D721Med (cell line): ENCODE measurements at places on chromosomes 12 and 14.

DNA sequence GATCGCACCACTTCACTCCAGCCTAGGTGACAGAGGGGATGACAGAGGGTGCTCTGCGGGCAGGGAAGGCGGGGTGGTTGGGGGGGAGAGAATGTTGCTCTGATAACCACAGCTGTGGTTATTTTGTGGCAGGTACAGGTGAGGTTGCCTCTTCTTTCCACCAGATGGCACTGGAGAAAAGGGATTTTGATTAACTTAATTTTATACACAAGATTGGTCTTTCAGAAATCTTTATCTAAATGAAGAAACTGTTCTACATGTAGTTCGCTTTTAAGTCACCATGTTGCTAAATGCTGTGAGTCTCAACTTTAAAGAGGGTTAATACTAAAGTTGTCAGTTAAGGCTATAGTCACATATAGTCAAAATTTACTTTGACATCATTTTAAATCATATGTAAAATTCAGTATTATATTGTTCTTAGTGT, 25.7 kb downstream of the FGF23 start:
- DNase-seq: no peak

GRCh38 chr14:104724981-104725771, 1.1 kb downstream of the ADSS1 start:
- DNase-seq: no peak

DNA sequence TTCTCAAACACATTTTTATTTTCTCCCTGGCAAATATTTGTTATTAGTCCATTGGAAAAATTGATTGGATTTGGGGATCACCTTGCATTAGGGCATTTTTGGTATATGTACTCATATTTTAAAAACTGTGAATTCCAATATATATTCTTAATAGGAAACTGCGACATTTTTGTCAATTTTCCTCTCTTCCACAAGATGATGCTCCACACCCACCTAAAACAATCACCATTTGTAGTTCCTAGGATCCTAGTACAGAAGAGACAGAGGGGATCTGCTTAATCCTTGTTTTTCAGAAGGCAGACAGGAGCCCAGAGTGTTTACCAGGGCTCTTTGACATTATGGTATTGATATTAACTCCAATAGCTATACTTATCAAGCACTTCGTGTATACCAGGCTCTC, 22.8 kb upstream of the OASL start:
- no peak for DNase-seq

GRCh38 chr14:39499514-39499913, 67.3 kb upstream of the FBXO33 start:
- no peak for DNase-seq

- no peak for DNase-seq
These were observed 131.2 kb downstream of the SNAPC1 start for GRCh38 chr14:61893371-61893940.

DNA sequence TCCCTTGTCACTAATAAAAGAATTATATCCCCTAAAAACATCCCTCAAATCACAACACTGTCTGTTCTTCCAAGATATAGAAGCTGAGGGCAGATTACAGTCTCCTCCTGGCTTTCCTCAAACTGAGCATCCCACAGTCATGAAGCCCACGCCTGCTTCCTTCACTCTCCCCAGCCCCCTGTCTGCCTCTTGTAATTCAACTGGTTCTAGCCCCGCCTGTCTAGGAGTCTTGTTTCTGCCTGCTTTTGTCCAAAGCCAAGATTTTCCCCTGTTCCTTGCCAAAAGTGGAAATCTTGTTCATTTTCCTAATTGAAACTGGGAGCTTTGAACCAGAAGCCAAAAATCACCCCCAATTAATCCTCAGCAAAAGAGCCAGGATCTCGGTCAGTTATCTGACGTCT, 35.9 kb upstream of the PWP1 start:
- DNase-seq: no peak

GRCh38 chr14:69713209-69713781, 53.6 kb upstream of the SRSF5 start:
- DNase-seq: no peak

DNA sequence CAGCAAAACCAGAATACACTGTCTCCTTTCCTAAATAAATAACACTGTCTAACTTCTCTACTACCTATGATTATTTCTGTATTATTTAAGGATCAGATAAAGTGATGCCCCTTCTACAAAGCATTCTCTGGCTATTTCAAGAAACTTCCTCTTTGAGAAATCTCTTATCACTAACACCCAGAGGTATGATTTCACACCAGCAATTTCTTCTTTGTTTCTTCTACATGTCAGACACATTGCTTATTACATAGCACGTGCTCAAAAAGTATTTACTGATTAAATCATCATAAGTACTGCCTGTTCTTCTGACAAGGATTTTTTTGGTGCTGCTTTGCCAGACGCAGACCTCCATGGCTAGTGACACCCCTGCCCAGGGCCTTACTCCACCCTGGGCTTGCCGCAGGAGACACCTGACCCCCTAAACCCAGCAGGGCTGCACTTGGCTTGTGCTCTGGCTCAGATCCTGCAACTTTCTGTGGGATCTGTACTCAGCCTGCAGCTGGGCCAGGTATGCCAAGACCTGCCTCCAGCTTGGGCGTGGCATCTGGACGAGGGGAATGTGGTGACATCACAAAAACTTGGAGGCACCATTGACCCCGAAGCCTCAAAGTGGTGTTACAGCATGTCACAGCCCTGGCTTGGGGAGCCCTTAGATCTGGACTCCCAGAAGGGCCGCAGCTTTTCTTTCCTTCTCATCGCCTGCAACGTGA, 15.4 kb upstream of the HIGD1C start:
- no peak for DNase-seq

GRCh38 chr12:111791507-111791906, 24.8 kb downstream of the ALDH2 start:
- DNase-seq: no peak

GRCh38 chr12:130026608-130027176, 122.9 kb upstream of the TMEM132D start:
- DNase-seq: no peak

DNA sequence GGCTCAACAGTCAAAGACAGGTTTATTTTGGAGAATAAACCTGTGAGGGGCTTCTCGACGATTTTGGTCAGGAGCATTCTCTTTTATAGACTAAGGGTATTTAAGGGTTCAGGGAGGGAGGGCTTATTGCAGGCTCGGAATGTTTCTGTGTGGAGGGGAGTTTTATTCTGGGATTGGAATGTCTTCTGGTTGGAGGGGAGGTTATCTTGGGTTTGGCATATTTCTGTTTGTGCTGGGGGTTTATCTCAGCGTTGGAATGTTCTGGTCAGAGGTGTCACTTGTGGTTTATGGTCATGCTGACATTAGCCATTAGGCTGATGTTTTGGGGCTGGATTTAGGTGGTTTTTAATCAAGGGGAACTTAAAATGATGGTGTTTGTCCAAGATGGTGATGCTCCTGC, 103.9 kb downstream of the SUDS3 start:
- no peak for DNase-seq

GRCh38 chr14:74403619-74404417, 22.2 kb downstream of the SYNDIG1L start:
- no peak for DNase-seq

GRCh38 chr14:96756745-96757144, 40.4 kb upstream of the VRK1 start:
- no peak for DNase-seq

DNA sequence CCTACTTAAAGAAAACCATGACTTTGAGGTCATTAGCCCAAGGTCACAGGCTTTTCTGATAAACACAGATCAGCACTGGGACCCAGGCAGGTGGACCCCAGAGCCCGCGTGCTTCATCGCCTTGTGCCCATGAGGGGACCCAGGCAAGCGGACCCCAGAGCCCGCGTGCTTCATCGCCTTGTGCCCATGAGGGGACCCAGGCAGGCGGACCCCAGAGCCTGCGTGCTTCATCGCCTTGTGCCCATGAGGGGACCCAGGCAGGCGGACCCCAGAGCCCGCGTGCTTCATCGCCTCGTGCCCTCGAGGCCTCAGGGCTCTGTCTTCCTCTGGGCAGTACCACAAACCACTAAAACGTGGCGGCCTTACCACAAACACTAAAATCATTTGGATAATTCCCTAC, 31.7 kb downstream of the STX2 start:
- DNase-seq: no peak

DNA sequence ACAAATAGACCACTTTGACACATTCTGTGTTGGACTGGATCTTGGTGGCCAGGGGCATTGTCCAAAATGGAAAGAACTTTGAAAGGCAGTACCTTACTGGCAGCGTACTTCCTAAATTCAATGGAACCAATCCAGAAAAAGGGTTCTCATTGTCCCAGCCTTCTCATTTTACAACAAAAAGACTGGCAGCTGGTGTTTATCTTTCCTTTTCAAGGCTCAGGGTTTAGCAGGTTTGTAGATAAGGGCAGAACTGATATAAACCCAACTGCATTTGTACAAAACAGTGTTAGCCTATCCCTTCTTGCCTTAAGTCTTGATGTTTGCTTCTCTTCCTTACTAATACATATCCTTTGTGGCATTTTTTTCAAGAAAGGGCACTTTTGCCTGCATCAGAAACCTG, 7.7 kb downstream of the THAP2 start:
- DNase-seq: no peak

DNA sequence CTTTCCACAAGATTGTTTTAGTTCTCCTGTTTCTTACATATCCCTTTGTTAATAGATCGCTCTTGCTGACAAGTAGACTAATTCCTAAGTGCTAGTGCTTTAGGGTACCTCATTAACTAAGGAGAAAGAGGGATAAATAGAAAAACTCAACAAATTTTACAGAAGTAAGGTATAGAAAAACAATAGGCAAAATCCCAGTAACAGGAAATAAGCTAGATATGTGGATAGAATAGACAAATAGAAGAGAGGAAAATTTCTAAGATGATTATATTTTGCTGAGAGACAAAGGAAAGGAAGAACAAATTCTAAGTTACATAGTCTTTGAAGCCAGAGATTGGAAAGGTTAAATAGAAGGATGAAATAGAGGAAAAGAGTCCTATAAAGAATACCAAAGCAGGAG, 1.0 kb downstream of the CD69 start:
- no peak for DNase-seq

- DNase-seq: peak; percentile 42
These were observed 46.0 kb downstream of the MYO1H start for GRCh38 chr12:109393437-109394345.

- no peak for DNase-seq
These were observed 14.8 kb upstream of the PPP1R1A start for GRCh38 chr12:54603173-54603814.

DNA sequence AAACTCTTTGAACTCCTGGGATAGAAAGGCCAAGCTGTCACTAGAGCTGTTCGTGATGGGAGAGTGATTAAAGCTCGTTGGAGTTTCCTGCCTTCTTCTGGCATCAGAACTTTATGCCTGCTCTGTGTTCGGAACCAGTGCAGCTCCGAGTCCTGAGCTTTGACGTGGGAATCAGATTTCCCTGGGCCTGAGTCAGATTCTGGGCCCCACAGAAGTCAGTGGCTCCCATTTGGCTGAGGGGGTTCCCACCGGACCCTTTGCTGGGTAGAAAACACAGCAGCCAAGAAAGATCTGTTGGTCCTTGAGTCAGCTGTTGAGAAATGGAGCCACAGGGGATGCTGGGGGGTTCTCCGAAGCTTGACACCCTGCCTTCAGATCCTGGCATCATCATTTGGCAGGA, 238.0 kb downstream of the CHST11 start:
- no peak for DNase-seq

- no peak for DNase-seq
These were observed 78.4 kb upstream of the DNM1L start for GRCh38 chr12:32600681-32601080.

DNA sequence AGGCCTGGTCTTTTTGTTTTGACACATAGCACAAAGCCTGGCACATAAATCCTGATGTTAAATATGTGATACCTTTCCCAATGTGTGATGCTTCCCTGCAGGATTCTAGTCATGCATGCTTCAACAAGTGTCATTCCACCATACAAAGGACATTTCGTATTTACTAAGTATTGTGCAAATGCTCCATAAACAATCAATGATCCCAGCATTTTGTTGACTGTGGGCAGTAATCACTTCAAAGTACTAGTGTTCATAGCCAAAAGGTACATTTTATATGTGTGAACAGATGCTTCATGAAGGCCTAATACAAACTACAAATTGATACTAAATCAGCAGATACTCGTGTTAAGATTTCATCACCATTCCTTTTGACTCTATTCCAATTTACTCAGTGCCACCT, 4.4 kb downstream of the CCNB1IP1 start:
- no peak for DNase-seq

- DNase-seq: peak; percentile 54
These were observed 1.0 kb downstream of the DGKA start for GRCh38 chr12:55931780-55932550.
